ENCODE measurements at places on chromosomes 4 and X. TPM values are rescaled to one million over a fixed set of nuclear protein-coding genes. Genes with fewer than 3 reads are reported as not detected.

GRCh38 chr4:84684361-84684760 is 101.4 kb downstream of the CDS1 start:
- no peak for DNase-seq

GRCh38 chr4:76989391-76990061 is 40.0 kb downstream of the SEPTIN11 start:
- no peak for DNase-seq

- no peak for DNase-seq
Observed at GRCh38 chrX:45344594-45344993, 143.9 kb upstream of the DIPK2B start.

- no peak for DNase-seq
Observed at GRCh38 chrX:131812847-131813825, 210.0 kb upstream of the STK26 start.

GRCh38 chr4:64385220-64385619 is 24.0 kb downstream of the TECRL start:
- DNase-seq: peak; percentile 44

DNA sequence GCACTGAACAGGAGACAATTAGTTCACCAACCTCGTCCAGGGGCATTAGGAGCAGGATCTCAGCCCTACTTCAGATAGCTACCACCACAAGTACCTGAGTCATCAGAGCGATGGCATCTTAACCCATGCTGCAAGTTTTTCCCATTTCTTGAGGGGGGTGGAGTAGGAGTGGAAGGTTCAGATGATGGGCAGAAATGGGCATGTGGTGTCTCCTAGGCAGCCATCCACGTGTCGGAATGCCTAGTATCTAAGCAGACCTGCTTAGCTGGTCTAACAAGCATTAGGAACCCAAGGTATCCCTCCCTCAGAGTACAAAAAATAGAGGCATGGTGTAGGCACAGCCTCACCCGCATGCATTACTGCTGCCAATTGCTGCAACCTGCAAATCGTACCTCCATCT is 159.1 kb upstream of the DGKK start:
- no peak for DNase-seq

Gene HSFX4
- total RNA-seq: not detected

Gene STBD1
- 26.9 TPM for total RNA-seq

Data from left ventricle myocardium superior (tissue), 1 donor.